Left renal pelvis (tissue), 4 donors: ENCODE measurements at places on chromosomes 5 and 9. TPM values are rescaled to one million over a fixed set of nuclear protein-coding genes. Genes with fewer than 3 reads are reported as not detected.

ENC1 gene
- polyA plus RNA-seq = 71.0 TPM

DNA sequence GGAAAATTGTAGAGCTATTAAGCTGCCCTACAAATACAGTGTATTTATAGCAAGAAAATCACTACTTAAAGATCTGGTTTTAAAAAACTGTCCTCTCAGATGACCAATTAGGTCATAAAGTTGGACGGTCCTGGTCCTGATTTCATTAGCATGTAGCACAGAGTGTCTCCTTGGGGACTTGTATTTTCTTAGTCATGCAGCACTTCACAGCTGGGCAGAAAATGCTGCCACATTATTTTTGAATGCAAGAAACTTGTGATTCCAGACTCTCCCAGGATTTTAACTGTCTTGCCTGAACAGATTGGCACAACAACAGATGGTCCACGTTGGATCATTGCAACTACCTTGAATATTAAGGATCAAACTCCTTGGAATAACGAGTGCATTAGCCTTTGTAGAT, 348.1 kb upstream of the SGCD start:
- no peak for DNase-seq

DNA sequence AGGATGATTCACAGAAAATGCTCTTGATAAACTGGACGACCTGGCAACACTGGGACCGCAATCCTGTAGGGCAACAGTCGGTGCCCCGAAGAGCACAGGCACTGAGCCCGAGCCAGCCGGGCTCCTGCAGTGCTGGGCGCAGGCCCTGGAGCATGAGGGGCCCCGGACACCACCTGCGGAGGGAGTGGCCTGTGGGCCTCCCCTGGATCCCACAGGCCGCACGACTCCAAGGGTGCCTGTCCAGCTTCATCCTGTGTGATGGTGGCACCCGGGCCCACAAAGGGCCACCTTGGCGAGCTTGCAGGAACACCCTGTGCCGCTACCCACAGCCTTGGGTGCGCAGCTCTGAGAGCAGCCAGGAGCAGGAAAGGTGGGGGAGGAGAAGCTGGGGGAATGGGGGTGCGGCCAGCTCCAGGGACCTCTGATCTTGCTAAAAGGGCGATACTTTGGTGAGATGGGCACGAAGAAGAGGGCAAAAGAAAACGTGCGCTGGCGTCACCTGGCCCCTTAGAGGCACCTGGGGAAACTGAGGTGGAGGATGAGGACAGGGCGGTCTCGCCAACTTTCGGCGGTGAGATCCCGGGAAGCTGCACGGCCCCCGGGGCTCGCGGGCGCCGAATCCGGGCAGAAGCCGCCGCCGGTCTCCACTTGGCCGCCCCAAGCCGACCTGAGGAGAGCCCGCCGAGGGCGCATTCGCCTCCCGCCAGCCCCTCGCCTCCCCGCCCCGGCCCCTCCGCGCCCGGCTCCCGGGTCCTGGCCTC, 722 bp downstream of the TBC1D9B start:
- DNase-seq = no peak

FAM163B gene
- polyA plus RNA-seq = 0.19 TPM

DNA sequence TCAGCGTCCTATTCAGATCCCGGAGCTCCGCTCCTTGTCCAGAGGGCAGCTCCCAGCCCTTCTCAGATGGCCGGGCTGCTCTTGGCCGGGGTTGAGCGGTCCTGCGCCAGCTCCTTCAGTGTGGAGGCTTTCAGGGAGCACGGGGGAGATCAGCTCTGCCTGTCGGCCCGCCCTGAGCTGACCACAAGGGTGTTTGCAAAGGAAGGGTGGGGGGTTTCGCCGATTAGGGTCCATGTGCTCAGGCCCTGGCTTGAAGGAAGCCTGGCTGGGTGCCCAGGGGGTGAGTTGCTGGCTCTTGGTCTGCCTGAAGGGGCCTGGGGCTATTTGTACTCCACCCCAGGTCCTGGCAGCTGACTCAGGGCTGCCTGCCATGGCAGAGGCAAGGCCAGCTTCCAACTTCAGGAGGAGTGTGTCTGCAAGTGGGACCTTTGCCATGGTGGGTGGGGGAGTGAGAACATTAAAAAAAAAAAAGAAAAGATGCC, 250.1 kb upstream of the KLF4 start:
- no peak for DNase-seq

- no peak for DNase-seq
Observed at GRCh38 chr5:135233477-135233876, 165.6 kb downstream of the MACROH2A1 start.

UNC5A gene
- 0.11 TPM for polyA plus RNA-seq

GRCh38 chr9:94875300-94876020, 149.0 kb downstream of the AOPEP start:
- DNase-seq = no peak

- no peak for DNase-seq
Observed at GRCh38 chr5:2909035-2909434, 157.6 kb upstream of the IRX2 start.

DNA sequence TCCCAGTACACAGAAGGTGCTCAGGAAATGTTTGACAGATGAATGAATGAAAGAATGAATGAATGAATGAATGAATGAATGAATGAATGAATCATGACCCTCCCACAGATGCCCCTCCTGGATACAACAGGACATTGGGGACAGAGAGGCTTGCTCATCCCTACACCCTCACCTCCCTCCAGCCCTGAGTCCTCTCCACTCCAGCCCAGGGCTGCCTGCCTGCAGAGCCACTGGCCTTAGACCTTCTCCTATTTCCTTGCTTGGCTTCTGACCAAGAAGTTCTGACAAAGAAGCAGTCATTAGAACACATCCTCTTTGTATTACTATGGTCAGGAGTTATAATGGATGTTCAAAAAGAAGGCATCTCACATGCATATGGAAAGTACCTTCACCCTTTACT, 240.7 kb upstream of the DAPK1 start:
- DNase-seq = no peak
